ENCODE measurements at places on chromosomes 3 and 15. TPM values are rescaled to one million over a fixed set of nuclear protein-coding genes. Genes with fewer than 3 reads are reported as not detected.

Gene NOX5
- total RNA-seq = 0.09 TPM

GRCh38 chr3:187212705-187213104 is 15.4 kb downstream of the RTP1 start:
- no peaks in the 10 kb centered on the region for H3K4me1 ChIP-seq
- H3K27me3 ChIP-seq = peaks cover 3% of the 10 kb centered on the region
- H3K36me3 ChIP-seq = no peaks in the 10 kb centered on the region
- no peak overlapping the region for H3K4me3 ChIP-seq

- no peaks in the 10 kb centered on the region for H3K36me3 ChIP-seq
- no peak for DNase-seq
- H3K27ac ChIP-seq = no peak overlapping the region
- H3K27me3 ChIP-seq = peaks cover 3% of the 10 kb centered on the region
- no peaks in the 10 kb centered on the region for H3K4me1 ChIP-seq
Measured at GRCh38 chr15:74171965-74172541, 1.5 kb upstream of the ISLR start.

GRCh38 chr3:112362221-112362620 is 29.3 kb downstream of the CD200 start:
- peaks cover 48% of the 10 kb centered on the region for H3K36me3 ChIP-seq
- no peak overlapping the region for H3K4me3 ChIP-seq
- peaks cover 54% of the 10 kb centered on the region for H3K4me1 ChIP-seq
- no peak for DNase-seq
- no peaks in the 10 kb centered on the region for H3K27me3 ChIP-seq
- no peak overlapping the region for H3K27ac ChIP-seq

DNA sequence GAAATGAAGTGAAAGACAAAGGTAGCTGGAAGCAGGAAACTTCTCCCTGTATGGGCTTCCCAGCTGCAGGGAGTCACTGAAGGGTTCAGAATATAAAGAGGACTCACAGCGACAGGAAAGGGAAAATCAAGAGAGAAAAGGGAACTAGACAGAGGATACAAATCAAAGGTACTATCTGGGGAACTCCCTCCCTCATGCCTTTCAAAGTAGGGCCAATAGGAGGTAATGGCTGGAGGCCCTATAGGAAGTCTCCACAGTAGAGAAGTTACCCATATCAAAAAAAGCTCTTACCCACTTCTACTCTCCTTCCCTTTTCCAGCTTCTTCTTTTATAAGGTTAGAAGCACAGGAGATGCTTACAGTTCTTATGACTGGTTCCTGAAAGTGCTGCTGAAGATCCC is 43.5 kb downstream of the FMN1 start:
- H3K4me1 ChIP-seq = peaks cover 13% of the 10 kb centered on the region
- peaks cover 5% of the 10 kb centered on the region for H3K27me3 ChIP-seq
- DNase-seq = no peak
- no peaks in the 10 kb centered on the region for H3K36me3 ChIP-seq
- H3K4me3 ChIP-seq = no peak overlapping the region
- no peak overlapping the region for H3K27ac ChIP-seq

DNA sequence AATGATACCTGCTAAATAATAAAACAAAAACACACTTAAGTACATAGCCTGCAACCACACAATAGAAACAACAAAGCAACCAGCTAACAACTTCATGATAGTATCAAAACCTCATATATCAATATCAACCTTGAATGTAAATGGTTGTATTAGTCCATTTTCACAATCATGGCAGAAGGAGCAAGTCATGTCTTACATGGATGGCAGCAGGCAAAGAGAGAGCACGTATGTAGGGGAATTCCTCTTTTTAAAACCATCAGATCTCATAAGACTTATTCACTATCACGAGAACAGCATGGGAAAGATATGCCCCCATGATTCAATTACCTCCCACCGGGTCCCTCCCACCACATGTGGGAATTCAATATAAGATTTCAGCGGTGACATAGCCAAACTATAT is 44.5 kb upstream of the PTX3 start:
- no peaks in the 10 kb centered on the region for H3K36me3 ChIP-seq
- no peaks in the 10 kb centered on the region for H3K4me1 ChIP-seq
- DNase-seq = no peak
- no peak overlapping the region for H3K27ac ChIP-seq

Data from activated B cell treated with CpG ODN at 0.5 μM for 24 hours (primary cell).